NCI-H774 (cell line): ENCODE measurements at places on chromosomes 2 and 18.
A peak's percentile ranks its signal among the peaks of the same experiment; 100 is the strongest.

- DNase-seq = no peak
Observed at GRCh38 chr2:42200926-42201855, 32.0 kb downstream of the EML4 start.

GRCh38 chr2:167832868-167833287 is 414.5 kb downstream of the STK39 start:
- no peak for DNase-seq

DNA sequence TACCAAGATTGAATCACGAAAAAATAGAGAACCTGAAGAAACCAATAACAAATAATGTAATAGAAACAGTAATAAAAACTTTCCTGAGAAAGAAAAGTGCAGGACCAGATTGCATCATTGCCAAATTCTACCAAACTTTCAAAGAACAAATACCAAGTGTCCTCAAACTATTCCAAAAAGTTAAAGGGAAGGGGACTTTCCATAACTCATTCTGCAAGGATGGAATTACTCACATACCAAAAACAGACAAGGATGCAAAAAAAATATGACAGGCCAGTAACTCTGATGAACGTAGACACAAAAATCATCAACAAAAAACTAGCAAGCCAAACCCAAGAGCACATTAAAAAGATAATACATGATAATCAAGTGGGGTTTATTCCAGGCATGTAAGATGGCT is 172.3 kb upstream of the SLC35G4 start:
- no peak for DNase-seq

- DNase-seq = no peak
Observed at GRCh38 chr2:226932443-226932842, 96.6 kb downstream of the RHBDD1 start.

DNA sequence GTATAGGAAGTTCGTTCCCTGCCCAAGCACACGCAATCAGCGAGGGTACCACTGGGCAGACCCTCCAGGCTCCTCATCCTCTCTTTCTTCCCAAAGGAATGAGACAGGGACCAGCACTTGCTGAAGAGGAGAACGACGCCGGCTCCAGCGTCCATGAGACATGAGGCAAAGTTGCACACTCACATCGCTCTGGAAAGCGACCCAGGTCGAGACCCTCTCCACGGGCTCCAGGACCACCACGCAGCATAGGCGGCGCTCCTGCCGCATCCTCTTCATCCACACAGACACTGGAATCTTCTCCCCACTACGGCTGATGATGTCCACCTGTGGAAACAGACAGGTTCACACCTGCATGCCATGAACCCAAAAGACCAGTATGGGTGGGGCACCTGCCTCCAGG is 10.8 kb downstream of the PASK start:
- no peak for DNase-seq

DNA sequence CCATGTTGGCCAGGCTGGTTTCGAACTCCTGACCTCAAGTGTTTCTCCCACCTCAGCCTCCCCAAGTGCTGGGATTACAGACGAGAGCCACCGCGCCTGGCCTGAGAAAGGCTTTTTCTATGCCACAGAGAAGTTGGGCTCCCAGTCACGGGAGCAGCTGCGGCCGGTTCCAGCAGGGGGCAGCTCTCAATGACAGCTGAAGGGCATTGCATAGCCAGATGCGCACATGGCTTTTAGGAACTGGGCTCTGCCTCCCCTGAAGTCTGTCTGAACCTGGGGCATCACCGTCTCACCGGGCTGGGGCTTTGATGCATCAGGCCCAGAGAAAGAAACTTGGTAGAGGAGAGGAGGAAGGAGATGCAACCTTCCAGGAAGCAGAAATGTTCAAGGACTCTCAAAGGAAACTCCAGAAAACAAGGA is 84.2 kb upstream of the LAPTM4A start:
- peak; percentile 26 for DNase-seq
